ENCODE measurements at places on chromosomes 2 and 18.

GRCh38 chr2:190469771-190470170 lies 61.6 kb downstream of the MFSD6 start:
- peak; percentile 96 for DNase-seq

GRCh38 chr18:35118641-35119040 lies 77.4 kb downstream of the MAPRE2 start:
- DNase-seq, result no peak

DNA sequence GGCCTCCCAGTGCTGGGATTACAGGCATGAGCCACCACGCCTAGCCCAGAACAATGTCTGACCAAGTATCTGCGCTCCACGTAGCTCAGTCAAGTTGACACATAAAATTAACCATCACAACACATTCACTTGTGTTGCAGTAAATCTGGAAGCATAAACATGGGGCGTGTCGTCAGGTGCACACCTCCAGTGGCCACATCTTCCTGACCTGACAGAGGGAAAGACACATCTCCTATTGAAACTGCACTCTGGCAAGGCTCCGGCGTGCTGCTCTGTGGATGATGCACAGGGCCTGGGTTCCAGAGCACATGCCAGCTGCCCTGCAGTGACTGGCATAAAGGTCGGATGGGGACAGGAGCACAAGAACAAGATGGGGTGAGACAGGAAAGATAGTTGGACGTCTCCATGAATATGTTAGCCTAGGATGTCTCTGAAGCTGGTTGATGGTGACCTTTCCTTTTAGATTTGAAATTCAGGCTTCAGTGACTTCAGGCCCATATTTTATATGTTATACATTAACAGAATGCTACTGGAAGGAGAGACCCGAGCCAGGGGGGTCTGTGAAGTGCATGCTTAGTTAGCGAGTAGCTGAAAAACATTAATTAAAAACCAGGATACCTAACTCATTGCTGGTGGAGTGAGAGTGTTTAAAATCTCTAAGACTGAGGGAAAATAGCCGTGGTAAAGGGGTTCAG lies 10.9 kb downstream of the IMPA2 start:
- DNase-seq, result no peak

GRCh38 chr2:24075915-24076848 lies at the start of gene SF3B6:
TSS of gene SF3B6 (minus strand) at chr2:24076326. CDS start at chr2:24076229, 97 bp downstream.
- DNase-seq, result peak; percentile 99

DNA sequence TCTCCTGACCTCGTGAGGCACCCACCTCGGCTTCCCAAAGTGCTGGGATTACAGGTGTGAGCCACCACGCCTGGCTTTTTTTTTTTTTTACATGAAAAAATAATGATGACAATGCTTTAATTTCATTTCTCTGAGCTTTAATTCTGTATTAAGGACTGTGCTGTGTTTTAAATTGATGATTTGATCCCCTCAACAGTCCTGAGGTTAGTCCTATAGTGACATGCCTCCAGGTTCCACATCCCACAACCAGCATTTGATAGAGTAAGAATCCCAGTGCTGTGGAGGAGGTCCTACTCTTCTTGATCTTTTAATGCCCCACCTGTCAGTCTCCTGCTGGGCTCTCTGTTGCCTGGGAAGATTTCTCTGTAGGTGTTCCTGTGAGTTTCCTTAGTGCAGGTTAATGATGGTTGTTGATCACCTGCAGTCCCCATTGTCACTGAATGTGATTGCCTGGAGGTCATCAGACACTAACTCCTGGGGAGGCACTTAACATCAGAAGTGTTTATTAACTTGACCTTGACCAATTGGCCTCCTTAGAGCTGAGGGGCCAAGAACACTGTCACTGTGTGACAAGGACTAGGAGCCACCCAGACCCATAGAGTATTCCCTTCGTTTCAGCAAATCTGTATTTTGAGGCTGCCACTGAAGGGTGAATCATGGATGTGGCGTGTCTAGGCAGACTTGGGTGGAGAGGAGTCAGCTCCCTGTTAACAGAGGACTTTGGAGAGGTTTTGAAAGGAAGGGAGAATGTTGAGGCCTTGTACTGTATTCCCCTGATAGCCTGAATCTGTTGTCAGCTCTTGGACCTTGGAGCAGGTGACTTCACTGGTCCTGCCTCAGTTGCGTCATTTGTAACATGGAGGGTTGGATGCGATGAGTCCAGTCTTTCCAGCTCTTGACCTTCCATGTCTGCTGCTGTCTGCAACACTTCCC lies 11.5 kb downstream of the ASAP2 start:
- DNase-seq, result no peak

- DNase-seq, result no peak
Measured at GRCh38 chr18:48869591-48869990, 81.2 kb downstream of the SMAD7 start.

- no peak for DNase-seq
Measured at GRCh38 chr2:204727368-204727767, 182.1 kb downstream of the PARD3B start.

GRCh38 chr2:104658904-104659591 lies 194.9 kb upstream of the POU3F3 start:
- no peak for DNase-seq

- no peak for DNase-seq
Measured at GRCh38 chr2:164813535-164813934, 28.1 kb downstream of the COBLL1 start.

- no peak for DNase-seq
Measured at GRCh38 chr2:45083175-45083574, 73.9 kb upstream of the SIX2 start.

- no peak for DNase-seq
Measured at GRCh38 chr2:5939553-5939952, 247.4 kb downstream of the SOX11 start.

GRCh38 chr2:45256867-45257641 lies 247.8 kb upstream of the SIX2 start:
- no peak for DNase-seq

DNA sequence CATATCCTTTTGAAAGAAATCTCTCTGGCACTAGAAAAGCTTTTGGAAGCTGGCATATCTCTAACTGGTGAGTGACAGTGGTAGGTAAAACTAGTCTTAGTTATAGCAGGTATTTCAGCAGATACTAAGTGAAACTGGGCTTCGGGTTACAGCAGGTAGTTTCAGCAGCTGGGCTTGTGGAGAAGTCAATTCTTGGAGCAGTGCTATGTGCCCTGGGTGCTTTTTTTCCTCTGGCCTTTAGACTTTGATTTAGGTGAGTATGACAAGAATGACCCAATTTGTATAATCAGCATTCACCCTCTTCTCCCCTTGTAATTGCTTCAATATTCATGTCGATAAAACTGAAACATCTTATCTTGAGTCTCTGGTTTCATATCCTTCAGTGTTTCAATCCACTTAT lies 123.1 kb downstream of the KYNU start:
- DNase-seq, result no peak

- peak; percentile 68 for DNase-seq
Measured at GRCh38 chr2:191030521-191031154, 16.7 kb upstream of the STAT1 start.

DNA sequence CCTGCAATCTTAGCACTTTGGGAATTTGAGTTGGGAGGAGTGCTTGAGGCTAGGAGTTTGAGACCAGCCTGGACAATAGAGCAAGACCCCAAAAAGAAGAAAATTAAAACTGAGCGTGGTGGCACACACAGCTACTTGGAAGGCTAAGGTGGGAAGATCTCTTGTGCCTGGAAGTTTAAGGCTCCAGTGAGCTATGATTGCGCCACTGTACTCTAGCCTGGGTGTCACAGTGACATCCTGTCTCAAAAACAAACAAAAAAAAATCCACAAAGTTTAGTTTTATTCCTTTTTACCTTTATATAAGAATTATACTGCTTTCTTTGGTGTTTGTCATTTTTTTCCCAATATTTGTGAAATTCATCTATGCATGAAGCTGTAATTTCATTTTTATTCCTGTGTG lies 20.3 kb downstream of the SLC39A10 start:
- no peak for DNase-seq

DNA sequence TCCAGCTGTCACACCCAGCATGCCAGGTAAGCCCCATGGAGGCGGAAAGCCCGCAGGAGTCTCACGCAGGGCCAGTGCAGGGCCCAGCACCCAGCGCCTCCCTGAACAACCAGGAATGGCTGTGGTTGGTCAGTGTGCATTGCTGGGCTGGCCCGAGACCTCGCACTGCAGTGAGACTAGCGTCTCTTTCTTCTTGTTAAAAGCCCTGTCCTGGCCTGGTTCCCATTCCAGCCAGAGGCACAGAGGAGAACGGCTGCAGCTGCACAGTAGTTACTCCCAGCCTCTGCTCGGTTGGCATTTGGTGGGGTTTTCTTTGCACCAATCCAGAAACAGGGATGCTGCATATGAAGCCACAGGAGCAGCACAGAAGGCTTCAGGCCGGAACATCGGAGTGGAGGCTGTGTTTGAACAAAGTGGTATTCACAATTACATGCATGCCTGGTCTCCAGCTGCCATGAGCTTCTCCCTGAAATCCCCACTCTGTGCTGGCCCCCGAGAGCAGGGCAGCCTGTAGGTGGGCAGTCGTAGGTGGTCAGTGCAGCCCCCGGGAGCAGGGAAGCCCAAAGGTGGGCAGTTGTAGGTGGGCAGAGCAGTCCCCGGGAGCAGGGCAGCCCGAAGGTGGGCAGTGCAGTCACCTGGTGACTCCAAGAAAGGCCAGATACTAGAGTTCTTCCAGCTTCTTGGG lies 163.7 kb upstream of the PXDN start:
- no peak for DNase-seq

GRCh38 chr2:24181849-24182248 lies 7.0 kb downstream of the FAM228A start:
- DNase-seq, result no peak

DNA sequence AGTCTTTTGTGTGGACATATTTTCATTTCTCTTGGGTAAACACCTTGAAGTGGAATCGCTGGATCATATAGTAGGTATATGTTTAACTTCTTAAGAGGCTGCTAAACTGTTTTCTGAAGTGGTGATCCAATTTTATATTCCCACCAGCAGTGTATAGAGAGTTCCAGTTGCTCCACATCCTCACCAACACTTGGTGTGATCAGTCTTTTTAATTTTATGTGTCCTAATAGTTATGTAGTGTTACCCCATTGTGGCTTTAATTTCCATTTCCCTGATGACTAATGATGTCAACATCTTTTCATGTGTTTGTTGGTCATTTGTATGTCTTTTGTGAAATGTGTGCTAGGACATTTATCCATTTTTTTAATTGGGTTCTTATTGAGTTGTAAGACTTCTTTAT lies 56.9 kb downstream of the DGKD start:
- no peak for DNase-seq

DNA sequence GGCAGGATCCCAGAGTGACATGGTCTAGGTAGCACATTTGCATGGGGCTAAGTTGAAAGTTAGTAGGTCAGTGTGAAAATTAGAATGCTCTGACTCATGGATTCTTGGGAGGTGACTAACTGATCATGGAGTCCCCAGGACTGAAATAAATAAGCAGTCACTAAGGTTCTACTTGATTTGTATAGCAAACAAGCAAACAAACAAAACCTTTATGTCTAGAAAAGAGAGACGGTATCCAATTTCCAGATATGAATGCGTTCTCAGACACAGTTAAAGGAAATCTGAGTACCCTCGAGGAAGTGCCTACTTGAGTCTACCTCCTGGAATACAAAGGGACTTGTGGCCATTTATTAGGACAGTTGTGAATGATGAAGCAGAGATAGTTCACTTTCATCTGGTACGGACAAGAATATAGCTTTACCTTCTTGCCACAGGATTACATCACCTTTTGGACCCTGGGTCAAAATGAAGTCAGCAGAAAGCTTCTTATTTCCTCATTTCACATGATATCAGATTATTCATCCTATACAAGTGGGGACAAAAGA lies 54.3 kb upstream of the AGPS start:
- peak; percentile 65 for DNase-seq

GRCh38 chr2:122643725-122644329 lies 888.4 kb downstream of the TSN start:
- DNase-seq, result peak; percentile 90

DNA sequence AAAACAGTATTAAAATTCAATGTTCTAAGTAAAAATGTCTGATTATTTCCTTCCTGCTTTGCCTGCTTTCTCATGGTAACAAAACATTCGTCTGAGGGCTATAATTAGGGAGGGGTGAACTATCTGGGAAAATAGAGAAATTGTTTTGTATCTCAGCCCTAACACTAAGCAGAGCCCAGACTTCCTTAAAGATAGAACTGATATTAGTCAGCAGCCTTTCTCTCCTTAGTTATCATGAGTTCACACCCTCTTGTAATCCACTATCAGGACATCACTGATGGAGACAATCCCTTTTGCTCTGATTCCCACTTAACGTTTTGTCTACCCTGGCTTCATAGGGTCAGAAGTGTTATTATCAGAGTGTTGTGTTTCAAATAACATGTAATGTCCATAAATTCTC lies 701.1 kb upstream of the ZEB2 start:
- DNase-seq, result no peak

DNA sequence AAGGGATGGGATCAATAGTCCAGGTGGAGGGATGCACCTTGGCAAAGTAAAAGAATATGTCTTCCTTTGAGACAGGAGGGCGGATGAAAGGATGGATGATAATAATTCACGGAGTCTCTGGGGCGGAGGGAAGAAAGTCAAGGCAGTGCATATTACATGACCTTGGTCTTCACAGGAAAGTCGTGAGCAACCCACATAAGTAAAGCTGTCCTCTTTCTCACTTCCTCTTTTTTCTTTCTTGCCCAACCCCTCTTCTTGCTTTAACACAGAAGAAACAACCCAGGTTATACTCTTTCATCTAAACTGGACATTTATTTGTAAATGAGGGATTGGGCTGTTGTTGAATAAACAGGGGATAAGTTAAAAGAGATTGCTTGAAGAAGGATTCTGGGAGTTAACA lies 168.7 kb upstream of the SKOR2 start:
- DNase-seq, result no peak

GRCh38 chr2:109243526-109244303 lies 114.7 kb downstream of the SH3RF3 start:
- DNase-seq, result peak; percentile 71

DNA sequence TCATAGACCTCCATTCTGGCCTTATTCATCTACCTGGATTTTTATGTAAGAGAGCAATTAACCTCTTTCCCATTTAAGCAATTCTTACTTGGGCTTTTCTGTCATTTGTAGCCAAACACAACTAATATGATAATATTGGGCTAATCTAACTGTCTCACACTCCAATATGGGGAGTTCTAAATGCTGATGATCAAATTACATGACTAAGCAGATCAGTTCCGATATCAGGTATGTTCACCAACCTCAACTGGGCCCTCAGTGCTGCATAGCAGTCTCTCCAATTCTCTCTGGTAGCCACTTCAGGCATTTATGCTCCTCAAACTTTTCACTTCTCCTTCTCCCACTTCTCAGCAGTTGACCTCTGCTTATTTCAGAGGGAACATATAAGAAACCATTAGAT lies 61.0 kb upstream of the VPS54 start:
- no peak for DNase-seq

- no peak for DNase-seq
Measured at GRCh38 chr2:77008853-77009252, 513.3 kb downstream of the LRRTM4 start.

GRCh38 chr2:12577567-12578253 lies 139.0 kb upstream of the TRIB2 start:
- DNase-seq, result no peak

GRCh38 chr2:130760754-130761751 lies 5.7 kb downstream of the AMER3 start:
- no peak for DNase-seq

- DNase-seq, result no peak
Measured at GRCh38 chr2:66497431-66498288, 62.7 kb downstream of the MEIS1 start.

Data from fibroblast of pulmonary artery (primary cell).